Breast epithelium (tissue), 4 donors: ENCODE measurements at places on chromosomes 5 and 9. TPM values are rescaled to one million over a fixed set of nuclear protein-coding genes. Genes with fewer than 3 reads are reported as not detected.
A peak's percentile ranks its signal among the peaks of the same experiment; 100 is the strongest.

DNA sequence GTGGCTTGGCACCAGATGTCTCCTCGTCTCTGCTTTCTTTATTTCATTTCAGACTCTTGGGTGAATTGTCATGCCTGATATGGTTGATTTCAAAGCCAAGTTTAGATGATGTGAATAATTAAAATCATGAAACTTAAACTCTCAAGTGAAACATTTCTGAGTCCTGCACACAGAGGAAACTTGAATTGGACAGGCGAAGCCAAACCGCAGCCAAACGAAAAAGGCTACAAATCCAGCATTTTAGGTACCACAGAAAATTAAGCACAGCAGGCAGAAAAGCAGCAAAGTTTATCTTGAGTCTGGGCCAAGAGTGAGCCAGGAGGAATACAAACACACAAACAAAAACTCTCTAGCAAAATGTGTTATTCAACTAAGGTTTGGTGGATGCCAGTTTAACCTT, 659.8 kb upstream of the KLF4 start:
- no peak for DNase-seq

DNA sequence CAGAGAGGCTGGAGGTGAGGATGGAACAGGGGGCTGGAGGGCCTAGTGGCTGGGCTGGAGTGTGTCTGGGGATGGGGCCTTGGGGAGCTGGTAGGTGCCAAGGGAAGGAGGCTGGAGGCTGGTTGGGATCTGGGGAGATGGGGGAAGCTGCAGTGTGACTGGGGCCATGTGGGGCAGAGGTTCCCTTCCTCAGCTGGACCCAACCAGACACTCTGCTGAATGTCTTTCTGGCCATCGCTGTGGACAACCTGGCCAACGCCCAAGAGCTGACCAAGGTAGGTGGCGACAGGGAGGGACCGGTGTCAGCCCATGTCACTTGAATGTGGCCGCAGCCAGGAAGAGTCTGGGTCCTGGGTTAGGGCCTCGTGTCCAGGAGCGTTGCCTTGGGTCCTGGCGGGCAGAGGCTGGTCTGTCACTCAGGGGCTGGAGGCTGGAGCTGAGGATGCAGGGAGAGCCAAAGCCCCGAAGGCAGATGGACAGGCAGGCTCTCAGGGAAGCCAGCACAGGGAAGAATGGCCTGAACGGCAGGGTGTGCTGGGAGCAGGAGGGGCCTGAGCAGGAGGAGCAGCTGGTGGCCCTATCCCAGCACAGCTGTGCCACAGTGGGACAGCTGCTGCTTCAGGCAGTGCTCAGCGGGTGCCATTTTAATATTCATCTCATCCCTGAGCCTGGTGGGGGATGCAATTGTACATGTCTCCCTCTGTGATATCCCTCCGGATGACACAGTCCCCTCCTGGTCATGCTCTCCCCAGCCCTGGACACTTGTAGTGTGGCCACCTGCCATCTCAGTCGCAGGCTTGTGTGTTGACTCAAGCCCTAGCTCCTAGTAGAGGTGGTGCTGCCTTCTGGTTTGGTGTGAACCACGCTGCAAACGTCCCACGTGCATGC, 132.5 kb downstream of the CACNA1B start:
- no peak for DNase-seq

DNA sequence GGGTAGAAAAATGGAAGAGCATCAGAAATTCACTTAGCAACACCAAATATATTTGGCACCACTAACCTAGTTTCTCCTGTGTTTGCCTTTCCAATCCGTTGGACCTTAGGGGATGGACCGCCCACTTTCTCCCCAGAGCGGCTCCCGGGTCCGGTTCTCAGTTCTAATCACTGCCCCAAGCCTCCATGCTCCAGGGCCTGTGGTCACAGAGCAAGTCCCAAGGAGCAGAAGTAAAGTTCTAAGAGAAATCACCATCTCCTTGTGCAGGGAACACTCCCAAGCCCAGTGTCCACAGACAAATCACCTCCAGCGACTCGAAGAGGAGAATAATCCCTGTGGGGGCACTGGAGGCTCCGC, 728 bp upstream of the SLC1A1 start:
- no peak for DNase-seq

DNA sequence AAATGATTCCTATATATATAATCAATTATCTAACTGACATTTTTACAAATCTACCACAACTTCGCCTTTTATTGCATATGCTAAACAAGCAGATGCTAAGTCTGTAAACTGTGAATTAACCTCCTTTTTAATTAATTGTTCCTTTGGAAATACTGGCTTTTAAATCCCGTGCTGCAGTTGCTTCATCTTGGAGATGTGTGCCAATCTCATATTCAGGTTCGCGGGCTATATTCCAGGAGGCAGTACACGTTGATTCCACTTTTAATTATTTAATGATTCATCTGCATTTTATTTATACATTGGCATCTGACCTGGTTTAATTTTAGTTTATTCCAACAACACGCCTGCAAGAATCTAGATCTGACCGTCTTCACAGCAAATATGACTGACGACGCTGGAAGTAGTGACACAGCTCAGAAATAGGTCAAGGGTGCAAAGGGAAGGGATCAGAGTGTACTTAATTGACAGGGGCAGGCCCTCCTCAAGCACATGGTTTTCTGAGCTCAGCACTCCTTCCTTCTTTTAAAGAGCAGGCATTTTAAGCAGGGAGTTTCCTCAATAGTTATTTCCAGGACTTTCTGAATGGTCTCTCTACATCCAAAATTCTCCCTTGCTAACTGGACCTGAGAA, 125.2 kb downstream of the GLIS3 start:
- DNase-seq, result no peak

- peak; percentile 49 for DNase-seq
Observed at GRCh38 chr9:93118863-93119702, 15.0 kb downstream of the NINJ1 start.

GRCh38 chr5:76807296-76807695, 11.5 kb upstream of the F2RL1 start:
- DNase-seq, result no peak

GRCh38 chr9:135167849-135168655, 80.6 kb downstream of the OLFM1 start:
- no peak for DNase-seq

The PTPN3 gene
- 4.2 TPM for total RNA-seq

The IL13 gene
- not detected for total RNA-seq

DNA sequence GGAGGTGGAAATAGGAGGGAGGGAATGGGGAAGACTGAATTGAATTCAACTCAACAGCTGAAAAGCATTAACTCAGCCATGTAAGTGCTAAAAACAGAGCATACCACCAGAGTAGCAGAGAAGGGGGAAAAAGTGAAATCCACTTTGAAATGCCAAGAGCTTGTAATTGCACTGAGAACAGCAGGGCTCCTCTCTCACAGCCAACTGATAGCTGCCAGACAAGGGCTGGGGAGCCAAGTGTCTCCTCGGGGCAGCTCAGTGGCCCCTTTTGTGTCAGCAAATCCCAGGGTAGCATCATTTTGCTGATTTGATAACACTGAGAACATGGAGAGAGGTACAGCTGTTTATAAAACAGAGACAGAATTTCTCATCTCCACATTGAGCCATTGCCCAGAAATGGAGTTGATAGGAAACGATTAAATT, 182.5 kb downstream of the FRMD3 start:
- no peak for DNase-seq

GRCh38 chr9:134895908-134896833, 15.6 kb downstream of the FCN2 start:
- peak; percentile 67 for DNase-seq

DNA sequence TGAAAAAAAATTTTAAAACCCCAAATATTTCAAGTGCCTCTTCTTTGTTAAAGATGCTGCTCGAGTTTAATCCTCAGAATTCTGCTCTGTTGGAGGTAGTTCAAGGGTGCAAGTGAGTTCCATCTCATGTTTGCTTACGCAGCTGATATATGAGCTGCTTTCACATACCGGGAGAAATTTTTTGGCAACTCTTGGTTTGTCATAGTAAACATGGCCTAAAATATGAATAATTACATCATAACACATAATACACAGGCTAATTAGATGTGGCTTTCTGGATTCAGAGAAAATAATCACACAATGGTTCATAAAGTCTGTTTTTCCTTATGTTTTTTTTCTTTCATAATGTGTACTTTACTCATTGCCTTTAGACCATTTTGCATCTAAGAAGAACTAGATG, 1134.1 kb downstream of the PTPRD start:
- DNase-seq, result no peak

DNA sequence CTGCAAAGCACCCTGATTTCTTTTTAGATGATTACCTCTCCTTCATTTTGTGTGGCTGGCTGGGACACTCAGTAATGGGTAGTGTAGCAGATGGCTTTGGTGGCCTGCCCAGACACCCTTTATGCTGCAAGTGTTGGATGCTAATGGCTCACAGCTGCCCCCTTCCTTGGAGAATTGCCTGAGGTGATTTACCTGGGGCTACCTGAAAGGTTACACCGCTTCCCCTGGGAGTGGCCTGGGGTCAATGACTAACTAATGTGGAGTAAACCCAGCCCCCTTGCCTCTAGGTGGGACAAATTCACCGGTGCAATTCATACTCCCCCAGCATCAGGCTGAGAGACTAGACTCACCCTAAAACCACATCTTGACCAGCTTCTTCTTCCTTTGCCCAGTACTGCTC, 23.5 kb upstream of the HAND1 start:
- no peak for DNase-seq

The CEMIP2 gene
- 81.2 TPM for total RNA-seq

DNA sequence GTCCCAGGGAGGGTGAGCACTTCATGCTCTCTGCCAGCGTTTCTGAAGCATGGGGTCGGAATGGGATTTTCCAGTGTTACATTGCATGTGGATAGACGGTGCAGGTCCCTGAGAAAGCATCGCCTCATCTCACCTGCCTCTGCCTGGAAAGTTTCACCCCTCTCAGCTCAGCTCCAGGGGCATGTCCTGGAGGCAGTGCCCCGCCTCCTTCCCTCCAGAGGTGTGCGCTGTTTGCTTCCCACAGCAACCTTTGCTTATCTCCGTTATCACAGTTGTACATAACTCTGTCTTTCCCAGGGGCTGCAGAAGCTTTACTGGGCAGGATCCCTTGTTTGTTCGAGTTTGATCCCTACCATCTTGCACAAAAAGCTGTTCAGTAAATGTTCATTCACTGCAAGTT, 10.7 kb upstream of the CREBRF start:
- DNase-seq, result no peak

The EPB41L4B gene
- total RNA-seq, result 47.2 TPM

- DNase-seq, result no peak
Observed at GRCh38 chr9:98120476-98120875, 1.5 kb upstream of the TRIM14 start.

The ADGRD2 gene
- total RNA-seq, result 2.9 TPM

DNA sequence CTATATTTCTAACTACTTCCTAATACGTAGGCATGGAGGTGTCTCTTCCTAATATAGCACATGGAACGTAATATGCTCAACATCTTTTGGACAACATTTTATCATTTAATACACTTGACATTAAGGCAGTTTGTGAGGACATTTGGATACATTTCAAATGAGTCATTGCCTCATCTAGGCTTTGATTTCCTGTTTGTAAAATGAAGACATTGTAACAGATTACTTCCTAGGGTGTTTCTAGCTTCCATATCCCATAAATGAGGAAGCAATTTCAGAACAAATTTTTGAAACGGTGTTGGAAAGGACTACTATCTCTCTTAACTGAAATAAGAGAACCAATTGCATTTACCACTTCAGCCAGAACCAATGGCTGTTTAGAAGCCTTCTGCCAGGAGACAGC, 38.7 kb downstream of the SLC28A3 start:
- DNase-seq, result no peak

GRCh38 chr5:124902097-124902821, 155.8 kb upstream of the ZNF608 start:
- DNase-seq, result no peak

The LCN2 gene
- total RNA-seq, result 38.5 TPM

GRCh38 chr5:516980-517379, 7.3 kb downstream of the SLC9A3 start:
- DNase-seq, result no peak

The HAPLN1 gene
- not detected for total RNA-seq

DNA sequence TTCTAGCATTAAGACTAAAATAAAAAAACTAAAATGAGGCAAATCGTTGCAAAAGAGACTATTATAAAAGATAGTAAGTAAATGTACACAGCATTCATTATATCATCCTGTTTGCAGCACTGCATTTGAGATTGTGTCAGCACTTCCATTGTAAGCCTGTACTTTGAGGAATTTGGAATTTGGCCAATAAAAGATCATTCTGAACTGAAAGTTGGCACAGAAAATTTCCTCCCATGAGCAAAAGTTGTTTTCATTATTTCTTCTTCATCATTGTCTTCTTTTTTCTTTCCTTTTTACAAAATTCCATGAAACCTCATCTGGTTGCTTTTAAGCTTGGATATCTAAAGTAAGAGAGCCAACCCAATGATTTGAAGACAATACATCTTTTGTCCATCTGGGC, 199.3 kb upstream of the ADAMTSL1 start:
- DNase-seq, result no peak

The PCYOX1L gene
- total RNA-seq, result 5.2 TPM

DNA sequence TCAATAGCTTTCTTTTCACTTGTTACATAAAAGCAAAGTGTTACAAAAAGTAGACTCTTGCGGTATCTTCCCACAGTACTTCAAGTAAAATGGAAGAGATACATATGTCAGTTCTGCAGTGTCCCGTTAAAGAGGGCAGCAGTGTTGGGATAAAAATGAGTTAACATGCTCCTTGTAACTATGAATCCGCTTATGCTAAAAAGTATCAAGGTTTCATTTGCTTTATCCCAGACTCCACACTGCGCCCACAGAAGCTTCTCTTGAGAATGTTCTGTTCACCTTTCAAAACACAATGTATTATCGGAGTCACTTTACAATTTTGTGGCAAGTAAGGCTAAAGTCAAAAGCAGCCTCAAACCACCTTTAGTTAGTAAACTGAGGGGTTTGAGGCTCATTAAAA, 790 bp downstream of the PTAR1 start:
- no peak for DNase-seq

The TRPM6 gene
- 1.2 TPM for total RNA-seq

The DOCK2 gene
- total RNA-seq, result 13.4 TPM

The FBP2 gene
- total RNA-seq, result not detected

The CTXN3 gene
- not detected for total RNA-seq

- no peak for DNase-seq
Observed at GRCh38 chr9:37486256-37486615, 488 bp downstream of the POLR1E start.

GRCh38 chr9:17793713-17794622, 215.1 kb downstream of the SH3GL2 start:
- no peak for DNase-seq

- no peak for DNase-seq
Observed at GRCh38 chr9:105158898-105159297, 85.6 kb upstream of the SLC44A1 start.

DNA sequence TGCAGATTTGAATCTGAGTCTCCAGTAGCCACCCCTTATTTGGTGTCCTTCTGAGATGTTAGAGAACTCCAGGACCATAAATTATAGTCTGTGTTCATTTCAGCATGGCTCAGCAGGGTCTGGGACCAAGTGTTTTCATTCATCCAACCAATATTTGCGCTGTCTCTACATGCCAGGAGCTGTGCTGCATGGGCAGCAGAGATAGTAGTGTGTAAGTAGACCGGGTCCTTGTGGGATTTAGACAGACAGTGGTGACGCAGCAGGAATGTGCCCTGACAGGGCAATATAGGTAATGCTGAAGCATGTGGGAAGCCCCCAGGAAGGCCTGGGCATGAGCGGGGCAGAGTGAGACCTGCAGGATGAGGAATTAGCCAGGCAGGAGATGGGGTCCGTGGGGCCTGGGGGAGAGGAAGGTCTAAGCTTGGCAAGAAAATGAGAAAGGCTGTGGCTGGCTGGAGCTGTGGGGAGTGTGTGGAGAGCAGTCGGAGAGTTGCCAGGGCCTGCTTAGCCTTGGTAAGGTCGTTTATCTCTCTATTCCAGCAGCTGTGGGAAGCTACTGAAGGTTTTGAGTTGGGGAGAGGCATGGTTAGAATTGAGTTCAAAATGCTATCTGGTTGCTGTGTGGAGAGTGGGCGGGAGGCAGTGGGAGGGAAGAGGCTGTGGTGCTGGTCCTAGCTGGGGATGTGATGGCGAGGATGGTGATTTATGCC, 16.8 kb downstream of the STXBP1 start:
- DNase-seq, result no peak
